NCI-H1417 treated with DMSO at 0.1 percent for 48 hours (cell line): ENCODE measurements at places on chromosomes 12 and 14.

DNA sequence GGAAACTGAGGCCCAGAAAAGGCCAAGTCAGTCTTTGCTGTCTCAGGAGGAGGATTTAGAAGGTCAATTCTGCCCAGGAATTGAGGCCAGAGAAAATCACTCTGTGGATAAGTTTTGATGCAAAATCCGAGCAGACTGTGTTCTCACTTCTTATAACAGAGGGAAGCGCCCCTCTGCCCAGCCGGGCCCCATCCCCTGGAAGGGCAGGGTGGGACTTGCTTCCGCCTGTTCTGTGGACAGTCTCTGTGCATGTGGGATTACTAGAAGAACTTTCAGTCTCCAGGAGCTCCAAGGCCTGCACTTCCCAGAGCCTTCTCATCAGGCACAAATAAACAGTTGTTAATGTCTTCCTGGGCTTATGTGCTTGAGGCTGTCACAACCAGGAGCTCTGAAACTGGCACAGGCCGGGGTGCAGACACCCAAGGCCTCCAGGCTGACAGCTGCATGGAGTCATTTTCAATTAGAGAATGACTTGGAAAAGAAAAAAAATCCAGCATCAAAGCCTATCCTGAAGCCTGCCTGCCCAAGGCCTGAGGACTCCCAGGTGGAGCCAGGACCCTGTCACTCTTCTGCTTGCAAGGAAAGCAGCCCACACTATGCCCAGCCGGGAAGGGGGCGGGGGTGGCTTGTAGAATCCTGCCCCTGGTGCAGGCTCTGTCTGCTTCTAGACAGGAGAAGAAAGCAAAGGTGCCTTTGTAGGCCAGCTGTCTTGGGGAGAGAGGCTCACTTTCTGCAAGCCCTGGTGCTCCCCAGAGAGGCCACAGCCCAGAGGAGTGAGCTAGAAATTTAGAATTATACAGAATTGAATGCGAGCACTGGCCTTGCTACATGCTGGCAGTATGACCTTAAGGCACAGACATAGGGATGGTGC lies 84.7 kb downstream of the NTF3 start:
- no peak for DNase-seq

- DNase-seq: no peak
These were observed 190.6 kb downstream of the SLC2A13 start for GRCh38 chr12:39915249-39915648.

- no peak for DNase-seq
These were observed 38.3 kb upstream of the PPM1A start for GRCh38 chr14:60210703-60211102.

GRCh38 chr12:67068761-67069450 lies 200.3 kb upstream of the CAND1 start:
- DNase-seq: no peak

GRCh38 chr14:91291786-91292405 lies 47.4 kb upstream of the GPR68 start:
- no peak for DNase-seq

- DNase-seq: no peak
These were observed 153.7 kb upstream of the IGF1 start for GRCh38 chr12:102633981-102634605.

DNA sequence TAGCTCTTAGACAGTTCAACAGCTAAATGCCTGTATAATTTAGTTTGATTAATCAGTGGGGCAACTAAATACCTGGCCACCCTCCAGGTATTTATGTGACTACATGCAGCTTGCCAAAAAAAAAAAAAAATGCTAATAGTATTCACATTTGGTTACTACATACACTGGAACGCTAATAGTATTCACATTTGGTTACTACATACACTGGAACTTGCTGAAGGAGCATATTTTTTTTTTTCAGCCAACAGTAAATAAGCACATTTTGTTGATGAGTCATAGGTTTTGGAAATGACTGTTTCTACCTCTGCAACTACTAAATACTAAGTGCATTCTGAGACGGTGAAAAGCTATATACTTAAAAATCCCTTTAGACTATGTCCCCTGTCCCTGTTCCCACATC lies 1172.3 kb downstream of the LRFN5 start:
- no peak for DNase-seq

DNA sequence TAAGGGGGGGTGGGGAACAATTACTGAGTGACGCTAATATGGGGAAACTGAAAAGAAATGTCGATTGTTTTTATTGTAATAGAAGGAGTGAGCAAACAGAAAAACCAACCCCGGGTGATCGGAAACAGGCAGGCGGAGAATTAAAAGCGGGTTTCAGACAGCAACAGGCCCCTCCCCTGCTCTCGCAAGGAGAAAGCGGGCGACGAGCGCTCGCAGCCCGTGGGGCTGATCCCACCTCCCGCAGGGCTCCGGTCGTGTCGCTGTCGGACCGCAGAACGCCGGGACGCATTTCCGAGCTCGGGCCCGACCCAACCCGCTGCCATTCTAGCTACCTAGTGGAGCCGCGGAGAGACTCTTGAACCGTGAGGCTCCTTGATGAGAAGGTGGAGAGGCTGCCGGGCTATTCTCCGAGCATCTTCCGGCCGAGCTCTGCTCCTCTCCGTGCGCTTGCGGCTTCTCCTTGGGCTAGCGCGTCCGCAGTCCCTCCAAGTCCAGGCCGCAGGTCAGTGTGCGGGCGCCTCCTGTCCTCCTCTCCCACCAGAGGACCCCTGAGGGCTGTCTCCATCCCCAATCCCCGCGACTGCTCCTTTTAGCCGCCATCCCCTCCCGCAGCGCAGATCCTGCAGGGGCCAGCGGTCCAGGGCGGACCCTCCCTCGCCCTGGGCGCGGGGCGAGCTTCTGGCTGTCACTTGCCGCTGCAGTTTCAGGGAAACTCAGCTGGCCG lies 4.1 kb upstream of the PAX9 start:
- no peak for DNase-seq
